ENCODE measurements at places on chromosomes 12 and 14. TPM values are rescaled to one million over a fixed set of nuclear protein-coding genes. Genes with fewer than 3 reads are reported as not detected.

Gene BAZ1A
- total RNA-seq: 11.8 TPM

DNA sequence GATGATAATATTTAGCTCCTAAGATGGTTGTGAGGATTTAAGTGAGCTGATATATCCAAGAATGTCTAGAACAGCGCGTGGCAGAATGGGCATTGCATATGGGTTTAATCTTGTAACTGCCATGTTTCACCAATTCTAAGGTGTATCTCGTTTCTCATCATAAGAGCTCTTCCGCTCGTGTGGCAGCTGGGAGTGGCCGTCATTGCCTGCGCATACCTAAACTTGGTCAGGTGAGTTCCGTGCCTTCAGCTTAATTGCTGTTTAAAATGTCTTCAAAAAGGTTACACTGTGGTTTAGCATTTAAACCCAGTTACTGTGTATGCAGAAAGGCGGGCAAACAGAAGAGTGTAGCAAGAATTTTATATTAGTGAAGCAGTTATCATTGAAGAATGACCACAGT, 4.5 kb upstream of the AQP2 start:
- H3K4me1 ChIP-seq: no peaks in the 10 kb centered on the region
- no peak overlapping the region for H3K4me3 ChIP-seq
- no peaks in the 10 kb centered on the region for H3K27me3 ChIP-seq
- DNase-seq: no peak
- peak overlapping the region; percentile 28 for H3K27ac ChIP-seq

DNA sequence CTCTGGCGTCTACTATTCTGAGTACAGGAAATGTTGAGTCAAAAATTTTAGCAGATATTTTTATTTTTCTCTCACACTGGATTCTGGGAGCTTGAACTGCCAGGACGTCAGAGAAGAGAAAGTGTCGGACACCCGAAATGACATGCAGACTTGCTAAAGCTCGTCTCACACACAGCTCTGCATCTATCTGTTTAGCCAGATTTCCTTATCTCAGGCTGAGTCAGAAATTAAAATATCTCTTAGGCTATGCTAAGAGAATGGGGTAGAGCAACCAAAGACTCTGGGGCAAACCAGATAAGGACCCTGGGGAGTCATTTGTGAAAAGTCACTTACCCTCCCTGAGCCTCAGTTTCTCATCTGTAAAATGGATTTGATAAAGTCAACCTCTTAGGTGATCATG, 1124.1 kb downstream of the VRK1 start:
- H3K4me1 ChIP-seq: no peaks in the 10 kb centered on the region
- H3K36me3 ChIP-seq: no peaks in the 10 kb centered on the region
- H3K27me3 ChIP-seq: no peaks in the 10 kb centered on the region
- no peak for DNase-seq
- no peak overlapping the region for H3K27ac ChIP-seq
- no peak overlapping the region for H3K4me3 ChIP-seq

- no peaks in the 10 kb centered on the region for H3K4me1 ChIP-seq
- no peak overlapping the region for H3K27ac ChIP-seq
- H3K27me3 ChIP-seq: no peaks in the 10 kb centered on the region
- no peak overlapping the region for H3K4me3 ChIP-seq
Observed at GRCh38 chr12:42958291-42958674, 368.7 kb upstream of the PRICKLE1 start.

Gene NTS
- 0.52 TPM for total RNA-seq

DNA sequence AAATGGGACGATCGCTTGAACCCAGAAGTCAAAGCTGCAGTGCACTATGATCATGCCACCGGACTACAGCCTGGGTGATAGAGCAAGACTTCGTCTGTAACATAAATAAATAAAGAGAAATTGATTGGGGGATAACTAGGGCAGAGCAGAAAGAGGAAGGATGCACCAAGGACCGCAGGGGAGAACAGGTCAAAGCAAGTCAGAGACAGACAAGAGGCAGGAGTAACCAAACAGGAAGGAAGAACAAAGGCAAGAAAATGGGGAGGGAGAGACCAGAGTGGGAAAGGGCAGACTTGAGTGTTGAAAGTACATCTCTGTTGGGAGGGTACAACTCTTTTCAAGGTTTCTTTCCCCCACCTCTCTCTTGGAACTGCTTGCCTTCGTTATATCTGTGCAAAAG, 50.8 kb upstream of the ELK3 start:
- H3K27ac ChIP-seq: no peak overlapping the region
- no peak overlapping the region for H3K4me3 ChIP-seq
- H3K4me1 ChIP-seq: no peaks in the 10 kb centered on the region
- no peaks in the 10 kb centered on the region for H3K27me3 ChIP-seq
- no peaks in the 10 kb centered on the region for H3K36me3 ChIP-seq
- no peak for DNase-seq

Gene NKX2-1
- total RNA-seq: not detected

DNA sequence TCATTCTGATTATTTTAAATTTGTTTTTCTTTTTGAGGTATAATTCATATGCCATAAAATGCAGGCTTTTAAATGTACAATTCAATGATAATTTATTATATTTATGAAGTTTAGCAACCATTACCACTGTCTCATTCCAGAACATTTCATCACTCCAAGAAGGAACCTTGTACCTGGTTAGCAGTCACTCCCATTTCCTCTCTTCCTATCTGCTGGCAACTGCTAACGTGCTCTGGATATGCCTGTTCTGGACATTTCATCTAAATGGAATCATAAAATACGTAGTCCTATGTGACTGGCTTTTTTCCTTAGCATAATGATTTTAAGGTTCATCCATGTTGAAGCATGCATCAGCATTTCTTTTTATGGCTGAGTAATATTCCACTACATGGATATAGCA, 15.5 kb downstream of the CPSF6 start:
- no peaks in the 10 kb centered on the region for H3K4me1 ChIP-seq
- no peak for DNase-seq
- peaks cover 48% of the 10 kb centered on the region for H3K36me3 ChIP-seq
- H3K4me3 ChIP-seq: no peak overlapping the region

GRCh38 chr14:99725774-99726537, 41.9 kb downstream of the CYP46A1 start:
- H3K4me1 ChIP-seq: peaks cover 14% of the 10 kb centered on the region
- no peaks in the 10 kb centered on the region for H3K27me3 ChIP-seq
- peak; percentile 56 for DNase-seq
- H3K36me3 ChIP-seq: no peaks in the 10 kb centered on the region
- H3K27ac ChIP-seq: no peak overlapping the region
- no peak overlapping the region for H3K4me3 ChIP-seq
